ENCODE measurements at places on chromosomes 5 and 9.

DNA sequence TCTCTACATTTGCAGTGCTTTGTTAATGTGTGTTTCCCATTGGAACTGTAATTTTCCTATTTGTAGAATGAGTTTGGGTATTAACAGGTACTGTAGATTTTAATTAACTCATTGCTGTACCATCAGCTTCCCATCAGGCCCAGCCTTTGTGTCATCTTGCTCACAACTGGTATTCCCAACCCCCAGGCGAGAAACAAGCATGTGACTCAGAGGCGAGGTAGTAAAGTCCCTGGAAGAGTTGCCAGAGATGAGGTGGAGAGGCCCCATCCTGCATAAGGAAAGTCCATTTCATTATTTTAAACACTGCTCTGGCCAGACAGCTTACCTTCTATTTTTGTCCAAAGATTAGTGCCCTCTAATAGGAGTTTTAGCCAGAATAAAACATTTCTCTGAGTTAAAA lies 29.9 kb downstream of the ADCY2 start:
- DNase-seq, result no peak

DNA sequence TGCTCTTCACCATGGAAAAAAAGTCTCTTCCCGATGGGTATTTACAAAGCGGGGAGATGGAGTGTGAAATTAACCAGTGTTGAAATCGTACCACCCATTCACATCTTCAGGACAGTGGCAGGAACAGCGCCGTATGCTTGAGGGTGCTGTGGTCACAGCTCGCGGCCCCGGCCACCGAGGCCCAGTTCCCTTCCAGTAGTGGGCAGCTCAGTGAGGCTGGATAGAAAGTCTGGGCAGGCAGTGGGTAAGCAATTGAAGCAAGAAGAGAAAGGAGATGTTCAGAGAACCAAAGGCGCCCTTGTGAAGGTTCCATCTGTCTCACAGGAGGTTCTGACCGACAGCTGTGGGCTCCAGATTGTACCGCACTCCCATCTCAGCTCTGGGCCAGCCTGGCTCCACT lies 59.1 kb downstream of the SECISBP2 start:
- no peak for DNase-seq

GRCh38 chr9:137721479-137721878 lies 102.7 kb downstream of the EHMT1 start:
- DNase-seq, result no peak

DNA sequence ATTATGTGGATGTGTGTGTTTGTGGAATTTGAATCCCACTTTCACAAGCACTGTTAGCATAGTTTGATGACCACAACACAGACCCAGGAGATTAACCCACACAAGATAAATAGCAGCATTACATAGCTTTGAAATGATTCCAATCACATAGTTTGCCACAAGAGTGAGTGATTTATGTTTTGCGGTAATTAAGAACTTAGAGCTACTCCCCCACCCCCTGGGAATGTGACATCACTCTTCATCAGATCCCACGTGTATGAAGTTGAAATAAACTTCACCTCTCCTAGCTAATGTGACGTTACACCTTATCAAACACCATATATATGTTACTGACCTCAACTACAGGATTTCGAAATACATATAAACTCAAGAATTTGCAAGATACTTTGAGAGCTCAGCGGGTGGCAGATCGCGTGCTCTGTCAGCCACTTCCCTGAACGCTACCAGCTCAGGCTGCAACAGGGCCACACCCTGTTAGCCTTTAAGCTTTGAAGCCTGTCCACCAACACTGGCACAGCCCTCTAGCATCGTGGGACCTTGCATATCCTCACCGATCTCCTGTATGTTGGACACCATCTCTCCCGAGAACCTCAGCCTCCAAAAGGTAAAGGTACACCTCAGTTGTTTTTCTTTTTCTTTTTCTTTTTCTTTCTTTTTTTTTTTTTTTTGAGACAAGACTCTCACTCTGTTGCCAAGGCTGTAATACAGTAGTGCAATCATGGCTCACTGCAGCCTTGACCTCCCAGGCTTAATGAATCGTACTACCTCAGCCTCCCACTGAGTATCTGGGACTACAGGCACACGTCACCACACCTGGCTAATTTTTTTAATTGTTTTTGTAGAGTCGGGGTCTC lies 1.7 kb upstream of the AGTPBP1 start:
- DNase-seq, result peak; percentile 93

DNA sequence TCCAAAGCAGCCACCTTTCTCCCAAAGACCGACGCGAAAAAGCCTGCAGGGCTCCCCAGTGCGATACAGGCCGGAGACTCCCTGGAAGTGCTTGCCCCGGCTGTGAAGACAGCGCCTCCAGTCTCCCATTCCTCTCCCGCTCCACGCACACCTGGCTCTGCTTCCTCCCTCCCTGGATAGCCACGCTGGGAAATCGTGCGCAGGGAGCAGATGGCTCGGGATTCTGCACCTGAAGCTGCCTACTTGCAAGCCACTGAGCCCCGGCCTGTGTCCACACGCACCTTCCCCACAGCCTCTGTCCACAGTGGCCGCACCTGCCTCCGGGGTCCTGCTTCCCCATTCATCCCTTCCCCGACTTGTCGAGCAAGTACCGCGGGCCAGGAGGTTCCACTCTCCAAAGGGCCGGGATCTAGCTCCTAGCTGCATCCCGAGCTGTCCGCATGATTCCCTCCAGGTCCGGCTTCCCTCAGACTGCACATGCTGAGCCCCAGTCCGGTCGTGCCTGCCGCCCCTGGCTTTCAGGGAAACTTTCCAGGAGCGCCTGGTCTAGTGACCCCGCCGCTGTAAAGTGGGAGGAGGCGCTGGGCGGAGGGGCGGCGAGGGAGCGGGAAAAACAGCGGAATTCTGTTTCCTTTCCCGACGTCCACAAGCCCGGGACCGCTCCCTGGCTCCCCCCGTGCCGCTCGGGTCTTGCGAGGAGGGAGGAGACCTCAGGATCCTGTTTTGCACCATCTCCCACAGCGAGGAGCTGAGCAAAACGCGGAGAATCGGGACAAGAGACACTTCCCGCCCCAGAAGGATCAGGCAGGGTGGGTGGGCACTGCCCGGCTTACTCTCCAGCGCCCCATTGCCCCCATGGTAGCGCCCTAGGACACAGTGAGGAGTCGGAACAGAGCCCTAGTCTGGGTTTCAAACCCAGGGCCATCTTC lies 2.0 kb downstream of the SEMA6A start:
- DNase-seq, result no peak

- no peak for DNase-seq
Observed at GRCh38 chr5:180598316-180598701, 7.0 kb upstream of the SCGB3A1 start.

- DNase-seq, result no peak
Observed at GRCh38 chr5:119290161-119290569, 65.7 kb upstream of the TNFAIP8 start.

DNA sequence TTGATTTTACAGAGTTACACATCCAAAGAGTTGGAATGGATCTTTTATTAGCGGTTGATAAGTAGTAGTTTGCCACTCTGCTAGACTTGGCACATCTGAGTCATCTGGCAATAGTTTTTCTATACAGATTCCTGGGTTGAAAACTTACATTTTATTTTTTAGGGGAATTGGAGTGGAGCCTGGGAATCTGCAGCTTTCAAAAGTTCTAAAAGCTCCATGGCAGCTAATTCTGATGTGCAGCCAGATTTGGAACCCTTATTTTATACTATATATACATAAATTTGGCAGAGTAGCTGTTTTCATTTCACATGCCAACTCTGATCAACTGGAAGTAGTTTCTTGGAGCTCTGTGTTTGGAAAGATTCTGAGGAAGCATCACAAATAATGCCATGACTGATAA lies 715.5 kb downstream of the TLR4 start:
- no peak for DNase-seq

DNA sequence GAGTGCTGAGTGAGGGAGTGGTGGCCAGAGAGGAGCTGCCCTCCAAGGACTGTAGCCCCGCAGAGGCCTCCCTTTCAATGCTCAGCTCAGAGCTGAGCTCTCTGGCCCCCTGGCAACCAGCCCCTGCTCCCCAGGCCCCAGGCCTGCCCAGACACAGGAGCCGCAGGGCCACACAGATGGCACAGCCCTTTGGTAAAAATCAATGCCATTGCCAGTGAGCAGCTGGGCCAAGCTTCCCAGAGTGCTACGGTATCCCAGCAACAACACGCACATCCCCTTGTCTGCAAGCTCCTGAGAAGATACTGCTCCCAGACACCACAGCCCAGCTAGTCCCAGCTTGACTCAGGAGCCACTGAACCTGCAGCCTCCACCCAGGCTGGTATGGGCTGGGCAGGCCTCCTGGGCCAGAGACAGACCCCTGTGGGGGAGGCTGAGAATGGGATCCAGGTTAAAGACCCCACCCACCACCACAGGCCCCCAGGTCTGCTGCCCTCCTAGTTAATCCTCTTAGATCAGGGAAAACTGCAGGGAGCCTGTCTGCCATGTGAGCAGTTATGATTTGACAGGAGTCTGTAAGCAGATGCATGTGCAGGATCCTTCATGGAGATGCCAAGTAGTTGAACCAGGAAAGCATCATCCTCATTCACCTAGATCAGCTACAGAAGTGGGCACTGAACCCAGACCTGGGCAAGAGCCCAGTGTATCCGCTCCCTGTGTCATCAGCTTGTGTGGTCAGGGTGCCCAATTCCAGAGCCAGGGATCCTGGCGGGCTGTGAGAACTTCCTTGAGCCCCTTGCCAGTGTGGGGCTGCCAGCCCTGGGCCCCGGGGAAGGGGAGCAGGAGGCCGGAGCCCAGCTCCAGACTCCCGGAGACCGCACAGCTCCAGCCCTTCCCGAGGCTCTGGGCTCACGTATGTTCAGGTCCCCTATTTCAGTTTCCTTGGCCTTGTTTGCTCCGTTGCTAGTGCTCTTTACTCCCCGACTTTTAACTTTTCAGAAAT lies 26.7 kb upstream of the ADAMTS2 start:
- no peak for DNase-seq

DNA sequence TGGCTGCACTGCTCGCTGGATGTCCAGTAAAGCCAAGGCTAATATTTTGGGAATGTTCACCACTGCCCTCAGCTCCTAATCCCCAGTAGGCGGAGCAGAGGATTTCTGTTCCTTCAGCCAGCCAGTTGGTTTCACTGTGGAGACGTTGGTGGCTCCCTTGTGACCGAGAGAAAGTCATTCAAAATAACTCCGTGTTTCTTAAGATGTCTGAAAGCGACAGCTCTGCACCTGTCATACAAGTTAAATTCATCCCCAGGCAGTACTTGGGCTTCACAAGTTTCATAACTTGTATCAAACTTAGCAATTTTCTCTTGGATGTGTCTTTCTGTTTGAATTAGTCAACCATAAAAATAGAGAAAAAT lies 382 bp upstream of the CDKN2B start:
- no peak for DNase-seq

GRCh38 chr5:41526699-41527098 lies 16.3 kb upstream of the PLCXD3 start:
- DNase-seq, result no peak

DNA sequence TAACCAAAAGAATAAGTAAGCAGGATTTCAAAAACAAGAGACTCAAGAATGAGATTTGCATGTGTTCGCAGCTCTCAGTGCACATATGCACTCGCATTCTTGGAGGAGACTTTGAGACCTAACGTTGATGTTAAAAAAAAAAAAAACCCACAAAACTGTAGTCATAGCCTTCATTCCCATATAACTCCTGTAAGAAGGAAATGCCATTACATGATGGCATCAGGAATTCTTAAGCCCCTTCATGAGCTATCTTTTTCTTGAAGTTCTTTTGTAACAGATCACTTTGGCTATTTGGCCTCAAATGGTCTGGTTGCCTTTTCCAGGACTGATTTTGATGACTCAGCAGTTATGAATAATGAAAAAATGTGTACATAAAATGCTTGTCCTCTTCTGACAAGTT lies 113.8 kb downstream of the ALDH1A1 start:
- DNase-seq, result peak; percentile 88

- DNase-seq, result no peak
Observed at GRCh38 chr5:53445569-53445968, 34.9 kb upstream of the FST start.

- DNase-seq, result no peak
Observed at GRCh38 chr5:138346889-138347288, 5.6 kb upstream of the KDM3B start.

GRCh38 chr5:148443998-148444397 lies 60.2 kb downstream of the FBXO38 start:
- DNase-seq, result peak; percentile 64

GRCh38 chr5:93800988-93801811 lies 59.8 kb upstream of the POU5F2 start:
- peak; percentile 47 for DNase-seq

DNA sequence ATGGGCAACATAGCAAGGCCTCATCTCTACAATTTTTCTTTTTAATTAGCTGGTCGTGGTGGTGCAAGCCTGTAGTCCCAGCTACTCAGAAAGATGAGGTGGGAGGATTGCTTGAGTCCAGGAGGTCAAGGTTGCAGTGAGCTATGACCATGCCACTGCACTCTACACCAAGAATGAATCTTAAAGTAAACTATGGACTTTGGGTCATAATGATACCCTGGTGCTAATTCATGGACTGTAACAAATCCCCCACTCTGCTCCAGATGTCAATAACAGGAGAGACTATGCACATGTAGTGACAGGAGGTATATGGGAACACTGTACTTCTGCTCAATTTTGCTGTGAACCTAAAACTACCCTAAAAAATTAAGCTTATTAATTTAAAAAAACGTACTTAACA lies 155.4 kb downstream of the CEMIP2 start:
- no peak for DNase-seq

- no peak for DNase-seq
Observed at GRCh38 chr5:133241179-133242092, 189.6 kb downstream of the HSPA4 start.

- DNase-seq, result no peak
Observed at GRCh38 chr5:175201393-175201792, 242.6 kb downstream of the DRD1 start.

DNA sequence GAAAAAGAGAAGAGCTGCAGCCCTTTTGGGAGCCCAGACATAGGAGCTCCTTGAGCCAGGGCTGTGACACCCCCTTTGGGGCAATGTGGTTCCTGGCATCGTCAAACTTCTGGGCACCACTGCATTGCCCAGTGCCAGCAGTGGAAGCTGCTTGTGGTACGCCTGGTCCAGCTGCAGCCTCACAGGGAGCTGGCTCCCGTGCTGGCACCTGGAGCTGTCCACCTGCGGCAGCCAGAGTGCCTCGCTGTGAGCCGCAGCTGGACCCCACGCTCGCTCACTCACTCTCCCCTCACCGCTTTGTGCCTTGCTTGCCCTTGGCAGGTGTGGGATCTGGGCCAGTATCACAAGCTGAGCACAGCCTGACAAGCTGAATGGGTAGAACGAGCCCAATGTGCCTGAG lies 1150.8 kb upstream of the CDH6 start:
- no peak for DNase-seq

- no peak for DNase-seq
Observed at GRCh38 chr5:113166261-113166660, 189.7 kb downstream of the DCP2 start.

- DNase-seq, result peak; percentile 46
Observed at GRCh38 chr5:31581498-31582099, 49.5 kb downstream of the C5orf22 start.

- peak; percentile 26 for DNase-seq
Observed at GRCh38 chr9:120531683-120532300, 48.2 kb downstream of the CDK5RAP2 start.

- no peak for DNase-seq
Observed at GRCh38 chr5:42749020-42749419, 7.6 kb upstream of the CCDC152 start.

GRCh38 chr5:6634306-6634705 lies 1.1 kb downstream of the SRD5A1 start:
- no peak for DNase-seq

- peak; percentile 61 for DNase-seq
Observed at GRCh38 chr9:130118841-130119518, 53.2 kb upstream of the NCS1 start.

- no peak for DNase-seq
Observed at GRCh38 chr5:65244031-65244430, 237.7 kb downstream of the ADAMTS6 start.

GRCh38 chr9:18721267-18721994 lies 247.5 kb downstream of the ADAMTSL1 start:
- DNase-seq, result no peak

GRCh38 chr5:164636456-164636855 lies 1131.0 kb downstream of the MAT2B start:
- no peak for DNase-seq
